Activated CD4-positive, alpha-beta T cell treated with anti-CD3 and anti-CD28 coated beads, Interleukin-2, amount 50 U/mL, for 24 hours (primary cell): ENCODE measurements at places on chromosomes 5 and 9.

DNA sequence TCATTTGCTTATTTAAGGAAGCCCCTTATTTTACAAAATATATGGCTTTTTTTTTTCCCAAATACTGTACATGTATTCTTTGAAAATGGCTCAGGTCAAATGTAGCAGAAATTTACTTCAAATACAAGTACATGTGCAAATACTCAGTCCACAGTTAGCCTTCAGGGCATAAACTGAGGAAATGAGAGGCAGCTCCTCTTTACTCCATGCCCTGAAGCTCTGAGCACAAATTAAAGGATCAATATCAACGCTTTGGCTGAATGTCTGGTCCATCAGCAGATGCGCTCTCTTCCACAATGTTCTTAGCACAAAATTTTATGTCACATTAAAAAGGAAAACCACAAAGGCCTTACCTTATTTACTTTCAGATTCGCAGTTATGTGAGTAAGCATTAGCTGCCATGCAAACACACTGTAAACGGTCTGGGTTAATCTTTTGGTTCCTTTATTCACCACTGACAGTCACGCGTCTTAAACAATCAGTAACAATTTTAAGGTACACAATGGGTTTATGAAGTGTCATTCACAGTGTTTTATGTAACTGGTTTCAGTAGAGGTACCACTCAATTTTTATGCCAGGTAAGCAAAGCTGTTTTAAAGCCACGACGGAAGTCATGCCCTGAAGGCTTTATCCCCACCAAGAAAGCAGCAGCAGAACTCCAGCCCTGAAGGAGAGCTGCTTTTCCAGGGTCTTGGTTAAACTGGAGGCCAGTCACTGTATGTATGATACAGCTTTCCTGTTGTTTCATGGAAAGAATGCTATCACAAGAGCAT lies 103.4 kb downstream of the OTULIN start:
- no peak for DNase-seq

GRCh38 chr5:113156271-113156877 lies 179.8 kb downstream of the DCP2 start:
- DNase-seq, result no peak

GRCh38 chr5:68542207-68542606 lies 326.7 kb downstream of the PIK3R1 start:
- no peak for DNase-seq

DNA sequence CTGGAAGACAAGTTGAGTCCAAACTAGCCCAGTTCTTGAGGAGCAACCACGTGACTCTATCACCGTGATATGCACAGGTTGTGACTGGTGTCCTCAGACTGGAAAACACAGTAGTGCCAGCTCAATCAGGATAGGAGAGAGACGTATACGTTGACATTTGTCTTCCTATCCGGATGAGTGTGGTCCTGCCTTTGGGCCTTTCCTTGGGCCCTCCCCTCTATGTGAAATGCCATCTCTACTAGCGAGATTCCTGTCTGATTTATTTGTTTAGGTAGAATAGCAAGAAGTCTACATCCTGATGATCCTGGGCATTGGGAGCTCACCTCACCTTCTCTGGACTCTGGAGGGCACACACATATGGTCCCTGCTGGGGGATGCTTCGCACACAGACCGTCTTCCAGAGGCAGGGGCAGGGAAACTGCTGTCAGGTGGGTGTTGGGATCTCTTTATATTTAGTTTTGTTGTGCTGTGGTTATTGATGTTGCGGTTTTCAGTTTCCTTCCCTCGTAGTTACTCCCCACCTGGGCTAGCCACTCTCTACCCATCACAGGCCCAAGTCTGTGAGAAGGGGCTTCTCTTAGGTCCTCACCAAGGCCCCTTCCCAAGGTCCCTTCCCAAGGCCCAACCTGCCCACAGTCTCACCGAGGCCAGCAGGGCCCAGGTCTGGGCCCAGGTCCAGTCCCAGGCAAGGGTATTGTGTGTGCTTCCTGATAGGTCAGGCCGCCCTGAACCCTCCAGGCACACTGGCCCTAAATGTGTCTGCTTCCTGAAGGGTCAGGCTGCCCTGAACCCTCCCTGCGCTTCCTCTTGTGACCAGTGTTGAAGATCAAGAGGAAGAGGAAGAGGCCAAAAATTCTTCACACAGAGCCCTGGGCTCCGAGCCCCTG lies 19.0 kb upstream of the SPINK4 start:
- DNase-seq, result no peak

GRCh38 chr9:136550439-136551289 lies 4.8 kb upstream of the NOTCH1 start:
- DNase-seq, result no peak

DNA sequence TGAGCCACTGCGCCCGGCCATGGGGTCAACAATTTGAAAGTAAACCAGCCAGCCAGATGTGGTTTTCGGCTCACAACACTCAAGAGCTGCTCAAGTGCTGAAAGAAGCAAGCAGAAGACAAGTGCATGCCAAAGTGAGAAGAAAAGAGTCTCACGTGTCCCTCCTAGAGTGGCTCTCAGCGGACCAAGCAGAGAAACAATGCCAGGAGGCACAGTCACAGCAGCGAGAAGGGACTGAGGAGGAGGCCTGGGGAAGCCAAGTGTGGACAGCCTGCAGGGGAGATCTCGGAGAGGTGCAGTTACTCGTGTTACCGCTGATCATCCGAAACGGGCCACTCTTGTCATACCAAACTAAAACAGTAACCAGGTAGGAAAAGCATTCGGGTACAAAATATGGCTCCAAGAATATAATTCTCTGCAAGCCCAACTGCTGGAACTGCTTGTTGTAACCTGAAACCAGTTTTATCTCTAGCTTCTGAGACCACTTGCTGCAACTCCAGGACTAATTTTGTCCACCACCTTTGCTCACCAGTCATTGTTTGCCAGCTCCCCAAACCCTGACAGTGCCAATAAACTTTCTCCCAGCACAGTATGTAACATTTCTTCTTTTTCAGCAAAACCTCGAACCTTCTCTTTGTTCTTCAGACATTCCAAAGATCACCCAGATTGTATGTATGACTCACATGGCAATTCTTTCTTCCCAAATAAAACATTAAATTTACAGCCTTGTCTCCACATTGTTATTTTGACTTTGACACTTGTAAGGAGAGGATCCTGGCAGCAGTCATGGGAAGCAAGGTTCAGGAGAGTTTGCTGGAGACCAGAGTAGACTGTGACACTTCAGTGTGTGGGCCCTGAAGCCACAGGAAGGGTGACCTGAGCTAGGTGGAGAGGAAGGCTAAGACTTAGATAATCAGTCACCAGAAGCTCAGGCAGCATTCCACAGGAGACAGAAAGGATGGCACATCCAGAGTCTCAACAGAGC lies 6.3 kb downstream of the SLC35D2 start:
- DNase-seq, result no peak

DNA sequence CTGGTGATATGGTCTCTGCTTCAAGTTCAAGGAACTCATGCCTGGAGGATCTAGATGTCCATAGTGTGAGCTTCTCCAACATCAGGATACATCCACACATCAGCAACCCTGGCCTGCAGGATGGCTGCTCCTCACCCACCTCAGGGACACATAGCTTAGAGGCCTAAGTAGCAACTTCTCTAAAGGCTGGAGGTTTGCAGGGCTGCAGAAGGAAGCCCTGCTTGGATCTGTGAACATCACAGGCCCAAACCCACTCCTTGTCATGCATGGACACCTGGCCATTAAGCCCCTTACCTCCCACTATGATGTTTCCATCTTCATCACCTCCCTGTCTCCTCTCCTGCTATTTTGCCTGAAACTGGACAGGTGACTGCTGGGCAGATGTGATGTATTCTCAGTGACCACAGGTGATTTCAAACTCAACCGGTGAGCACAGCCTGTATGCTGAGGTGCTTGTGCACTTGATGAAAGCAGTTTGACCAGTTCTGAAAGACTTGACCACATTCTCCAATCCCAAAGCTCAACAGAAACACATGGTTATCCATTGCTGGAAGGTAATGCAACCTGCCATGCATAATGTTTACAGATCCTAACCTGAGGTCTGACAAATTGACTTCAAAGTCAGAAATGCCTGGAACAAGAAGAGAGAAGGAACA lies 205.2 kb downstream of the FSTL4 start:
- no peak for DNase-seq

GRCh38 chr9:14361074-14361473 lies 47.1 kb upstream of the NFIB start:
- no peak for DNase-seq

DNA sequence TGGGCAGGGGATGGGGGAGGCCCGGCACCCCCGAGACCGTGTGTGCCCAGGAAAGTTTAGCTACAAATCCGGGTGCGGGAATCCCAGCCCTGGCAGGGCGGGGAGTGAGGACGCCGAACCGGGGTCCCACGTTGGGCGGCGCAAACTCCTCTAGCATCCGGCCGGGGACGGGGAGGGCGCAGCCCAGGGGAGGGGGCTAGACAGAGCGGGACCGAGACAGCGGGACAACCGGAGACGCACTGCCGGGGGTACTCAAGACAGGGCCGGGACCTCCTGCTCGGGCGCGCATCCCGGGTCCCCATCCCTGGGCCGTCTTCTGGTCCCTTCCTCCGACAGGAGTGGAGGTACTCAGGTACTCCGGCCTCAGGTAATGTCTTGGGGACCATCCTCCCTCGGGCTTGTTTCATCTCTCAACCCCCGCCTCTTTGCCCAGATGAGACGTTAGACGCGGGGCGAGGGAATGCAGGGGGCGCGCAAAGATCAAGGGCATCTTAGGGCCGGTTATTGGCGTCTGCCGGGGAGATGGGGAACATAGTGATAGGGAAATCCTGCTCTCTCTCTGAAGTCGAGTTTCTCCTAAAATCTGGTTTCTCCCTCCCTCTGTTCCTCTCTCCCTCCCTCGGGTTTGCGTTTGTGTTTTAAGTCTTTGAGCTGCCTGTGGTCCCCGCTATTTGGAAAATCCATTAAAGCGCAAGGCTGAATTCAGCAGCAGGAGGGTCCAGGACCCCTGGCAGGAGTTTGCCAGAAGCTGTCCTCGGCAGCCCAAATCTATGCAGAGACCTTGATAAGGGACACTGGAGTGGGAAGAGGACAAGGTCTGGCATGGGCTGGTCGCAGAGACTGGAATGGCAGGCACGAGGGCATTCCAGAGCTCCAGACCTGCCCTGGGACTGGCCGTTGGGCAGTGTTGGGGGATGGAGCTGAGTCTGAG lies 815 bp downstream of the PDZD2 start:
- no peak for DNase-seq

GRCh38 chr9:129351058-129351641 lies 173.1 kb upstream of the IER5L start:
- DNase-seq, result no peak

DNA sequence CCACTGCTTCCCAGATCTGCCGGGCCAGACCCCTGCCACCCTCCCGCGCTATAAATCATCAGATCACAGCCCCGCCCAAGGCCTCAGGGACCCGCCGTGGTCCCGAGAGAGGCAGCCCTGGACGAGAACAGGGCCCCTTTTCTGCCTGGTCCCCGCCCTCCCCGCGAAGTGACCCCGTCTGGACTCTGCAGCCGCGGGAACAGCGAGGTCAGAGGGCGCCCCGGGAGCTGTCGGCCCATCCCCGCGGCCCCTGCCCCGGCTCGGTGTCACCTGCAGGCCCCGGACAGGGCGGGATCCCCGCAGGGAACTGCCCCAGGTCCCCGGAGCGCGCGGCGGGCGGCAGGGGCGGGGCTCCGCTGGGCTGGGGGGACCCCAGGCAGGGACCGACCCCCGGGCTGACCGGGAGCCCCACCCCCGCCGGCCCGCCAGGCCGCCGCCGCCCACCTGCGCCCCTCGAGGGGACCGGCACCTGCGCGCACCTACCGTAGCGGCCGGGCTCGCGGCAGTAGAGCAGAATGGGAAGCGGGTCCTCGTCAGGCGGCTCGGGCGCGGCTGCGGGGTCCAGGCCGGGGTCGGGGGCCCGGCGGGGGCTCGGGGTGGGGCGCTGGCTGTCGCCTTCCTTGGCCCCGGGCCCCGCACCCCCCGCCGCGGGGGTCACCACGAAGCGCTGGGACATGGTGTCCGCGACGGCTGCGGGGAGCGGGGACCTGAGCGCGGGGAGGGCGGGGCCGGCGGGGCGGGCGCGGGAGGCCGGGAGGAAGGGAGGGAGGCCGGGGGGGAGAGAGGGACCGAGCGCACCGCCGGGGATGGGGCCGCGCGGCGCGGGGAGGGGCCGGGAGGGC lies 43.5 kb upstream of the SLC12A7 start:
- DNase-seq, result no peak

GRCh38 chr9:135830496-135830895 lies 76.8 kb downstream of the CAMSAP1 start:
- no peak for DNase-seq

- no peak for DNase-seq
These were observed 72.3 kb upstream of the PRLR start for GRCh38 chr5:35302544-35302943.

GRCh38 chr5:170792878-170793277 lies 9.4 kb downstream of the GABRP start:
- DNase-seq, result no peak

GRCh38 chr5:43663916-43664315 lies 60.9 kb downstream of the NNT start:
- no peak for DNase-seq

DNA sequence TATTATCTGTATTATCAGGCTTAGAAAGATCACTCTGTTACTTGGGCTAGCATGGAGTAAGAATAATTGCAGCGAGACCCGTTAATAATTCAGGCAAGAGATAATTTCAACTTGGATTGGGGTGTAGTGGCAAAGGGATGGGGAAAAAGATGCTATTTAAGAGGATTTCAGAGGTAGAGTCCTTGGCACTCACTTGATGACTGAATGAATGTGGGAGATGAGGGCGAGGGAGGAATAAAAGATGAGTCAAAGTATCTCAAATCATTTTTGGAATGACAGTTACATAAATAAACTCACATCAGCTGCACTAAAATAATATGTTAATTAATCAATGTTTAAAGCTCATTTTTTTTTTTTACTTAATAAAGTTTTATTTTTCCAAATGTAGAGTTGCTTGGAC lies 4.5 kb upstream of the GPR21 start:
- DNase-seq, result no peak

GRCh38 chr5:113123618-113124017 lies 147.0 kb downstream of the DCP2 start:
- DNase-seq, result no peak
